ENCODE measurements at places on chromosomes 3 and 15.

- DNase-seq, result no peak
Observed at GRCh38 chr15:73841756-73842725, 31.3 kb upstream of the TBC1D21 start.

GRCh38 chr3:50627407-50628051 lies 10.6 kb downstream of the MAPKAPK3 start:
- no peak for DNase-seq

- no peak for DNase-seq
Observed at GRCh38 chr15:48373821-48374451, 42.7 kb downstream of the DUT start.

GRCh38 chr3:64155328-64155727 lies 69.9 kb downstream of the PRICKLE2 start:
- DNase-seq, result no peak

GRCh38 chr15:82020625-82021394 lies 25.0 kb downstream of the MEX3B start:
- no peak for DNase-seq

GRCh38 chr3:79490165-79491028 lies 277.4 kb downstream of the ROBO1 start:
- no peak for DNase-seq

DNA sequence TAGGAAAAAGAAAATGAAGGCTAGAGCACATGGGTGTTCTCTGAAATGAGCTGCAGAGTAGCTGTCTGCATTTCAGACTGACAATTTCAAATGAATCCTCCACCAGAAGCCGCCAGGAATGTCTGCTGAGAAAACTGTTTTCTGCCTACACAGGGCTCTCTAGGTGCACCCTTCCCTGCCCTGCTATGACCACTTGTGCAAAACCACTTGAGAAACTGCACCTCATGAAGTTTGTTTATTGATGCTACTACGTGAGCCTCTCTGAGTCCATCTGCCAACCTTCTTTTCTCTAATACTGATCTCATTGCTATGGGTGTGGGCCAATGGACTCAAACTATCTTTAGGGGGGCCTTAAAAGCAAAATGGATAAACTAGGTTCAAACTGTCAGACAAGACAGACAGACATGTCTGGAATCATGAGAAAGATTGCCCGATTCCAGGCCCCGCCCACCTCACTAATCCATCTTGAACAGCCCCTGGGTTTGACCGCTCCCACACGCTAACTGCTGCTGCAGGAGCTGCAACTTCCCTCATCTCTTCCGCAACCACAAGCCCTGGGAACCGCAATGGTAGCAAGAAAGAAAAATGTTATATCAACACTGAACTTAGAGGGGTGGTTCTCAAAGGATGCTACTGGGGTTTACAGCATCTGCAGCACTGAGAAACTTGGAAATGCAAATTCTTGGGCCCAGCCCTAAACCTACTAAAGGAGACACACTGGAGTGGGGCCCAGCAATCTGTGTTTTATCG lies 9.0 kb upstream of the CD47 start:
- DNase-seq, result no peak

GRCh38 chr15:84829428-84829827 lies 12.3 kb downstream of the ALPK3 start:
- no peak for DNase-seq

DNA sequence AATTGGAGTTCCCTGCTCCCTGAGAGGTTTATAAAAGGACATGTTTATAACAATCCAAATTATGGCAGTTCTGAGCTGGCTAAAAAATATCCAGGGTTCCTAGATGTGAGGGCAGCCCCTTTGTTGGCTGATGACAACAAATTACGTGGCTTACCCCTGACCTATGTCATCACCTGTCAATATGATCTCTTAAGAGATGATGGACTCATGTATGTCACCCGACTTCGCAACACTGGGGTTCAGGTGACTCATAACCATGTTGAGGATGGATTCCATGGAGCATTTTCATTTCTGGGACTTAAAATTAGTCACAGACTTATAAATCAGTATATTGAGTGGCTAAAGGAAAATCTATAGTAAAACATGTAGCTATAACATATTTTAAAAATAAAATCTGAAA lies 13.9 kb downstream of the AADAC start:
- DNase-seq, result no peak

DNA sequence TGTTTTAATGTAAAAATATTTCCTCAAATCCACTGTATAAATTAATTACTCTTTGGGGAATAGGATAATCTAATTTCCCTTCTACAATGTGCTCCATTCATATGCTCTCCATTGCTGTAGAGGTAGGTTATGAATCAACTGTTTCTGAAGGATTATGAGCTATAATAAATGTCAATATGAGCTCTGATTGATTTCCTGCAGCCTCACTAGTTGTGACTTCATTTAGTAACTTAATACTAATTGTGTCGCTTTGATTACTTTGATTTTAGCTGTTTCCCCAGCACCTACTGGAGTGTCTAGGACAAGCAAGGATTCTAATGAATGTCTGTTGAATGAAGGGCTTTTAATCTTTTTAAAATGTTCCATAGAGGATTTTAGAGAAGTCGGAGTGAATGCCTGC lies 236.8 kb upstream of the NR2E3 start:
- DNase-seq, result no peak

DNA sequence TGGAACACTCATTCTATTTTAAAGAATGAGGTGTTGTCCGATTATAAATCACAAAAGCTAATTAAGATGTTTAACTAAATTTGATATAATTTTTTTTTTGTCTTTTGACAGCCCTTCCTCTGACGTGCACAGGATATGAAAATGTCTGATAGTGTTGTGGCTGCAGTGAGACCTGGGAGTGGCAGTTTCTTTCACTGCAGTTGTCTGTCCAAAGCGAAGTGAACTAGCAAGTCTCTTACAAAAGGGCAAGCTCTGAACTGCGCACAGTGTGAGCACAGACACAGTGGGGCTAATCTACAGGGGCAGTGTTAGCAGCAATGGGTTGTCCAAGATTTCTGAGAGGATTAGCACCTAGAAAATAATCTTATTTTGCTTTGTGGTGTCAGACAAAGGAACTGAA lies 29.1 kb upstream of the MYRIP start:
- DNase-seq, result no peak

DNA sequence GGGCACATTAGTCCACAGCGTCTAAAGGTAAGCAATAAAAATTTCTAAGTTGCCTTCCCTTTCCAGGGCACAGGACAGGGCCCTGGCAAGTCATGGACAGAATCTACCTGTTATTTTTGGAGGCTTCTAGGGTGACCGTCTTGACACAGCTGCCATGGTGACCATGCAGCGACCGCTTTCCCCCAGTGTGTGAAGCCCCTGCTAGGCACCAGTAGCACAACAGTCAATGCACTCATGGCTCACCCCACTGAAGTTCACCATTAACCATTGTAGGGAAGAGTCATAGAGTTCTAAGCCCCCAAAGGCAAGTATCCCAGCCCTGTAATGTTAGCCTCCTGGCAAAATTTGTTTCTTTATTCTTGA lies 43.8 kb upstream of the SLCO2A1 start:
- DNase-seq, result no peak

- no peak for DNase-seq
Observed at GRCh38 chr3:154517404-154517803, 87.4 kb upstream of the GPR149 start.

GRCh38 chr15:81865850-81866537 lies 179.8 kb downstream of the MEX3B start:
- DNase-seq, result no peak

DNA sequence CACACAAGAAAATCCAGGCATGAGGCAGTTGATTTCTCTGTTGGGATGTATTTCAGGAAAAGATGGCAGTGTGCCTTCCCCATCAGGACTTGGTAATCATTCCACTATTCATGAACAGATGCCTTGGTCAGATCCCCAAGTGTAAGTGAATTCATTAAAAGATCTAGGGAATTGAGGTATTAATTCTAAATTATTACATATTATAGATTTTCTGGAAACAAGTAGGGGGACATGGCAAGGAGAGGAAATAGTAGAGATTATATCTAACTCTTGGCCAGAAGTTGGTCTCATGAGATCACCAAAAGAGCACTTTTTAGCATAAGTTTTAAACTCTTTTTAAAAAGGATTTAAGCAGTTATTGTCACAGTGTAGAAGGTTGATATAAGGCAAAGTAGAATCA lies 74.4 kb upstream of the MDFIC2 start:
- DNase-seq, result no peak

DNA sequence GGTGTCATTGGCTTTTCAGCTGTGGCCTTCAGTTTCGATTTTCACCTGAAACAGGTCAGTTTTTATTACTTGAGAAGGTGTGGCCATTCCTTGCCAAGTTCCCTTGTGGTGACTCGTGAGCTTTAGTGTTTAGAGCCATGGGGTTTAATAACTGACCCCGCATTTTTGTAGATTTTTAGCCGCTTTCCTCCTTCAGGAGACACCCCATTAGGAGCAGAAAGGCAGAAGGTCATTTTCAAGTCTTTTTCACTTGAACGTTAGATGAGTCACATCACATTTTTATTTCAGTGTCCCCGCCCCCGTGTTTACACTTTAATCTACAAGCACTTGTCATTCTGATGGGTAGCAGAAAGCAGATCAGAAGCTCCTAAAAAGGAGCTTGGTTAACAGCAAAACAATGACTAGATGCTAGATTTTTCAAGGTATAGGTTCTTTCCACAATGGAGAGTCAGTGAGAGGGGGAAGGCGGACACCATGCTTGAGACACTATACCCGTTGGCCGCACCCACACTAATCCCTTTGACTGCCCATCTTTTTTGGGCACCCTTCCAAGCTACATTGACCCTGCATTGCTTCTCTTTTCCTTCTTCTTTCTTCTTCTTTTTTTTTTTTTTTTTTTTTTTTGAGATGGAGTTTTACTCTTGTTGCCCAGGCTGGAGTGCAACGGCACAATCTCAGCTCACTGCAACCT lies 132.7 kb downstream of the GHSR start:
- DNase-seq, result no peak

DNA sequence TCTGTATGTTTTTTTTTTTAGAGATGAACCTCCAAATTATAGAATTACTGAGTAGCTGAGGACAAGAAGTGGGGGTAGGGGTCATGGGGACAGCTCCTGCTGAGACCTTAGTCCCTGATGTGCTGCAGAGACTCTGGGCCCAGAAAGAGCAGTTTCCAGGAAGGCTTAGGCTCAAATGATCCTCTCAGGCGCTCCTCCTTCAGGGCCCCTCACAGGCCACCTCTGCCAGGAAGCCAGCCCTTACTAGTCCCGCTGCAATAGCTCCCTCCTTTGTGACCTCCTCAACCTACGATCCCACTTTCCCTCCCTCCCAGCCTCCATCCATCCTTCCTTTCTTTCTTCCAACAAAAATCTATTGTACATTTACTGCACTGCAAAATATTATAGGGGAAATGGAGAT lies 24.6 kb downstream of the SLC28A1 start:
- DNase-seq, result no peak

Data from activated T-helper 1 cell treated with anti-CD3 and anti-CD28 coated beads, Interleukin-2, amount 50 U/mL, for 16 hours (primary cell).